Activated CD4-positive, alpha-beta T cell treated with anti-CD3 and anti-CD28 coated beads for 36 hours (primary cell): ENCODE measurements at places on chromosomes 6 and 20.
A peak's percentile ranks its signal among the peaks of the same experiment; 100 is the strongest.

DNA sequence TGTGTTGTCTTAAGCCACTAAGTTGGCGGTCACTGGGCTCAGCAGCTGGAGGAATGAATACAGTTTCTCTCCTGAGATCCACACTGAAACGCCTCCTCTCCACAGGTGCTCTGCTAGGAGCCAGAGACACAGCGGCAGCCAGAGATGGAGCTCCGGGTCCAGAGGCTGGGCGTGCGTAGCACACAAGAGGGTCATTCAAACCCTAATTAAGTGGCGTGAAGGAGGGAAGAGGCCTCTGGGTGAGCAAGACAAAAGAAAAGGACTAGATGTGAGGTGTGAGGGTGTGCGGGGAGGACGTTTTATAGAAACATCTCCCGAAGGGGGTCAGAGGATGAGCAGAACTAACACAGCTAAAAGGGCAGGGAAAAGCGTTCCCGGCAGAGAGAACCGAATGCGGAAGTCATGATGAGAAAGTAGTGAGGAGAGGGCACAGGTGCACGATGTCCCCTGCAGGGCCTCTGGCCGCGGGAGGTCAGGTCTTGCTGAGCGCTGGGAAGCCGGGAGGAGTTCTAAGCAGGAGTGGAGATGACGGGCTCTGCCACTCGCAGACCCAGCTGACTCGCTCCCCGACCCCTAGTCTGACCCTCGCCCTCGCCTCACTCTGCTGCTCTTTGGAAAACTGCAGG, 54.4 kb downstream of the BMP7 start:
- DNase-seq: no peak

DNA sequence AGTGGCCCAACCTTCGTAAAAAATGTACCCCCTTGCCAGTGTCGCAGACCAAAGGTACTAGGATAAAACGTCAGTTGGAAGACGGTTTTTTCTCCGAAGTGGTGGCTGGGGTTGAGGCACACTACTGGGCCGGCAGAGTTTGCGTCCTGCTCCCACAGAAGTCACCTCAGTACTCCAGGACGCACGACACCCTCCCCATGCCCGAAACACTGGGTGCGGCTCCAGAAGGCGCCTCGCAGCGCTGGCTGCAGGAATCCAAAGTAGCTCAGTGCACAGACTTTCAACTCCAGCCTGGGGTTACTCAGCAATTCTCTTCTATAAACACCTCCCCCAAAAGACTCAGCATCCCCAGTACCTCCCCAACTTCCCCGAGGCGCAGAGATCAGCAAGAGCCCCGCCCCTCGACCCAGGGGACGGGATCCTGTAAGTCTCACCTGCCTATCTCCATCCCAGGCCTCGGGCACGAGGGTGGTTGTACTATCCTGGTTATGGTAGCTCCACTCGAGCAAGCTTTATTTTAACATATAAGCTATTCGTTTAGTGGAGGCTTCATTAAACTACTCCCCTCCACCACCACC, 88.2 kb downstream of the ZFP64 start:
- DNase-seq: peak; percentile 32

GRCh38 chr20:32072168-32072750, 20.2 kb downstream of the HCK start:
- no peak for DNase-seq

DNA sequence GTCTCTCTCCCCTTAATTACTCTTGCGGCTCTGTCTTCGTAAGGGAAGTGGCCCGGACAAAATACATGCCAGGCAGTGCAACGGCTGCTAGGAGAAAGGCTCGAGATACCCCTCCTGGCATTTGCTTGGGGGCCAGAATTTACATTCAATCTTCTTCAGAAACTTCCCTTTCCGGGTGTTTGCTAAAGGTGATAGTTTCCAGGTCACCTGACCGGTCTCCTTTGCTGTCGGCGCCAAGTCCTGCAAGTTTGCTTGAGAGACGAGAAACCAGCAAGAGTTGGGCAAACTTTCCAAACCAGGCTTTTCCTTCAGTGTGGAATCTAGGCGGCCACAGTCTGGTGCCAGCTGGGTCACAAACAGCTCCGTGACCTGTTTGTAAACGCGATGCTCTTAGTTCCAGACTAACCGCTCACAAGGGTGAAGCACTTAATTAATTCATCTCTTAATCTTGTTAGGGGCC, 563 bp upstream of the SRSF3 start:
- peak; percentile 68 for DNase-seq

DNA sequence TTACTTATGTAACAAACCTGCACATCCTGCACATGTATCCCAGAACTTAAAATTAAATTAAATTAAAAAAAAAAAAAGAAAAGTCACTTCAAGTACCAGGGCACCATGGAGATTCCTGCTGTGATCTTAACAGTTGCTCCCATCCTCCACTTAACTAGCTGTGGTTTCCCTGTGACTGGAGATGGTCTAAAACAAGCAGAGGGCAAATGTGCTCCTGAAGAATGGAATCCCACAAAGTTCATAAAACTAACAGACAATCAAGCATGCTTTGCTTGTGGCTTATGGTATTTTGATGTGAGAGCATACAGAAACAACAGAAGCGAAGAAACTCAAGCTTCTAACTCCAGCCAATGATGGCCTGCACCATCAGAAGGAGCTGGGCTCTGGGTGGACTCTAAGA, 153.6 kb upstream of the KCNK16 start:
- DNase-seq: no peak

DNA sequence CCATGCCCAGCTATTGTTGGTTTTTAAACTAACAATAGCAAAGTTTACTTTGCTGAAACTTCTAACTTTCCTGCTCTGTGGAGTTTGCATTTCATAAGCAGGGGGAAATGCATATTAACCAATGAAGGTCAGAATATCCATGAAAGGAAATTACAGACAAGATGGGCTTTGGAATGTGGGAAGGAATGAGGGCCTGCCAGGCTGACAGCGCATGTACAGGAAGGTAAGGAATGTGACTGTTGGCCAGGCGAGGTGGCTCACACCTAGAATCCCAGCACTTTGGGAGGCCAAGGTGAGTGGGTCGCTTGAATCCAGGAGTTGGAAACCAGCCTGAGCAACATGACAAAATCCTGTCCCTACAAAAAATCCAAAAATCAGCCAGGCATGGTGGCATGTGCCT, 49.6 kb downstream of the CDK5RAP1 start:
- no peak for DNase-seq

- DNase-seq: peak; percentile 59
These were observed 21.4 kb upstream of the TRAM2 start for GRCh38 chr6:52598123-52598823.

DNA sequence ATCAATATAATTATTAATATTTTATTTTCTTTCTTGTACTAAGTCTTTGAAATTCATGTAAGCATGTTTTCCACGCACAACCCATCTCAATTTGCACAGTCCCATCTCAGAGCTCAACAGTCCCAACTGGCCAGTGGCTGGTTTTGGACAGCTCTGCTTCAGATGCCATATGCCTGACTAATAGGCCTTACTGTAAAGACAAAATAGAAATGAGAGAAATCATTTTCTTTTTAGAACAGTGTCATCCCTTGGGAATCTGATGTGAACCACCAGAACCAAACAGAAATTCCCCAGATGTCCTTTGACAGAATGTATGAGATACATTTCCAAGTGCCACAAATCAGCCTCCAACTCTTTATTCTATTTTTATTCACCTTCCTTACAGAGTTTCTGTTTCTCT, 338.9 kb downstream of the ESR1 start:
- no peak for DNase-seq

- no peak for DNase-seq
These were observed 40.5 kb upstream of the GATA5 start for GRCh38 chr20:62516338-62516737.

GRCh38 chr6:22807261-22807660, 237.9 kb downstream of the HDGFL1 start:
- no peak for DNase-seq

DNA sequence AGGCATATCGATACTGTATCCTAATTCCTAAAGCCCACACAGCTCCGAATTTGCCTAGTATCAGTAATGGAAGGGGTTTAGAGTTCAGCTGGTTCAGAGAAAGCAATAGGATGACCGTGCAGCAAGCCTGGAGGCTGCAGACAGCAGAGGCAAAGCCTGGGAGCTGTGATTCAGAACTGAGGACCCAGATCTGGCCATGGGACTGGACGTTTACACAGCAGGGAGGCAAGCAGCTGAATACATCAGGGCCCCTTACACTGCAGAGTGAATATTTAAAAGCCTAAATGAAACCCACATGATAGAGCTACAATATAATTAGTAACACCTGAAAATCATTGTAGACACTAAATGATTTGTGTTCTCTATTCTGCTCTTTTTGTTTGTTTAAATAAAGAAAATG, 38.0 kb downstream of the ELOVL2 start:
- DNase-seq: no peak

DNA sequence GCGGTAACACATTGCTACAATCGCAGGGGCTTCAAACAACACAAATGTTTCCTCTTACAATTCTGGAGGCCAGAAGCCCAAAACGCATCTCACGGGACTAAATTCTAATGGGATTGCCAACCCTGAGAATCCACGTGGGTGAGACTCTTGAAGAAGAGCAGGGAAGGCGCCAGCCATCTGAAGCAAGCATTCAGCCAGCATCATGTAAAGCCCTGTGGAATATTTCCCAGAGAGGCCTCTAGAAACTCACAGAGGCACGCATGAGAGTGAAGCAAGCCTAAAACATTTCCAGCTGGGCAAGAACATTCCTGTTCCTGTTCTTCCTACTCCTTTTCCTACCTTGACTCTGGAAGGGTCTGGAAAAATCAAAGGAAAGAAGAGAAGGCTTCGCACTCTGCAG, 19.6 kb upstream of the FNDC1 start:
- no peak for DNase-seq

DNA sequence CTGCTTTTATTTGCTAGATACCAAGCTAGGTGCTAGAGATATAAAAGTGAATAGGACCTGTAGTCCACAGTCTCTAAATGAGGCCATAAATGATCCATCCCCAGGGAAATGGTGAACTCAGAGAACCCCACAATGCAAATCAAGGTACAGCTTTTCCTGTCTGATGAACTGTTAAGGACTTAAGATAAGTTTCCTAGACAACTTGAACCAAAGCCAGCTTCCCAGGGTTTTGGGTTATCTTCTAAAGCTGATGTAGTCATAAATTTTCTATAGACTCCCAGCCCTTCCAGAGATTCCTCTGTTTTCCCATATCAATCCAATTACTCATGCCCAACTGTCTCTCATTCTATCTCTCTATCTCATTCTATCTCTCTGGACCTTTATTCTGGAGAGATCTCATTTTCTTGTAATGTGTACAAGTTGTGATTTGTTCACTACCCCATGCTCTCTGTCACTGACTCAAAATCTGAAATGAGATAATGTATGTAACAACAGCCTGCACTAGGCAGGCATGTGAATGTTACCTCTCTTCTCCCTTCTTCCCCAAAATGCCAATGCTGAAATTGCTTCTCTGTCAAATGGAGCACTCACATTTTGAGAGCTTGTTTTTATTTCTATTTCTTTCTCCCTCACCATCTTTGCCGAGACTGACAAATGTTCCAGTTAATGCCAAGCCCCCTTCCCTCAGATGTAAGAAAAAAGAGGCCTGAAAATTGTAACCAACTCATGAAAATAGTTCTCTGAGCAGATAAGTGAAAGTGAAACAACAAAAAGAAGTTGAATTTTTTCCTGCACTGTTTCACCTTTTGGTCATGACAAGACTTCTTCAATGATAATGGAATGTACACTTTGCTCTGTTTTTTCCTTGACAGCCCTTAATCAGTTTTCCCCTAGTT, 279.9 kb downstream of the SLC35F1 start:
- no peak for DNase-seq

DNA sequence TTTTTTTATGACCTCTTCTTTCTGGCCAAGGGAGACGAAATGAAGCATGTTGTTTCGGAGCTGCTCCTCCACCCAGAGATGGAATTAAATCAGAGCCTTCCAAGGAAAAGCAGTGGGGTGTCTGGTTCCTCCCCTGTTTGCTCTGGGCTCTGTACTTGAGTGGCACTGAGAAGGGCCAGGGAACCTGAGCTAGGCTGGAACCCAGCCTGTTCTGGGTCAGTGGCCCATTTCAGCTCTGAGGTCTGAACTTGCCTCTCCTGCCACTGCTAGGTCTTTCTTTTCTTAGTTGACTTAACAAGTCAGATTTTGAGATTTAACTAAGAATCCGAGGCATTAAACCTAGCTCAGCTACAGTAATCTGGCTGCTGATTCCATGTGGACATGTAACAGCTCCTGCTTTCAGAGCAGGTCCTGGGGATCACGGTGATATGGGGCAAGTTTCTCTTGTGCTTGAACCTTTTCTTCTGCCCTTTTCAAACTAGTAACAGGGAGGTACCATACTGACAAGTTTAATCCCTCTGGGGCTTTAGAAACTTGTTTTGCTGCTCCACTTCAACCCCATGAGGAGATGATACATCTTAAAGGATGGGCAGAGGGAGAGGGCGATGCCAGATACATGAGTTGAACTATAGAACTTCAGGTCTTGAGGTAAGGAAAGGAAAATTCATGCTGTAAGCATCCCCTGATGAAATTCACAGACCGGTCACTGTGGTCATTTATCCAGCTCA, 101.1 kb downstream of the SLC24A3 start:
- DNase-seq: no peak

GRCh38 chr6:134707342-134708031, 242.4 kb downstream of the ALDH8A1 start:
- no peak for DNase-seq

DNA sequence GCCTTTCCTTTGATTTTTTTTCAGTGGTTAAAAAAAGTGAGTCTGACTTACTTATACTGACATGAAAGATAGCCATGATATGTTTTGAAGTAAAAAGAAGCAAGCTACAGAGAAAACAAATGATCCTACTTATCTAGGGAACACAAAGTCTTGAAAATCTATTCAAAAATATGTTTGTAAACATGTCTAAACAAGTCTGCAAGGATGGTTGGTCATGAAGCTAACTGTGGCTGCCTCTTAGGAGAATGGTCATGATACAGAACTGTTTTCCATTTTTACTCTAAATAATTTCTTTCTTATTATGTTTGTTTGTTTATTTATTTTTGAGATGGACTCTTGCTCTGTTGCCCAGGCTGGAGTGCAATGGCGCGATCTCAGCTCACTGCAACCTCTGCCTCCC, 21.5 kb downstream of the FERMT1 start:
- DNase-seq: no peak

DNA sequence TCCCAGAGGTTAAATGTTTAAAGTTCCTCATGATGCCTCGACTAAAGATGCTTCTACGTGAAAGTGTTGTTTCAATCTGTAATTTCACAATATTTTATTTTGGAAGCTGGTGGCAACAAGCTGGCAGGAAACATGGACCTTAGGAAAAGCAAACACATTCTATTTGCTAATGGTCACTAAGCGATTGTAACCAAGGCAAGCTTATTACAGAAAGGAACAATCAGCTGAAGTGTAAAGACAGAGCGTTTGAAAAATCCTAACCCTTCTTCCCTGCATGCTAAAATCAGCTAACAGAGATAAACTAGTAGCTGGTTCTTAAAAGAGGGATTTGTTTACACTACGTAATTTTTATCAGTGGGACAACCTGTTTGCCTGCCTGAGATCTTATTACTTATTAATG, 50.0 kb downstream of the IL20RA start:
- DNase-seq: no peak

DNA sequence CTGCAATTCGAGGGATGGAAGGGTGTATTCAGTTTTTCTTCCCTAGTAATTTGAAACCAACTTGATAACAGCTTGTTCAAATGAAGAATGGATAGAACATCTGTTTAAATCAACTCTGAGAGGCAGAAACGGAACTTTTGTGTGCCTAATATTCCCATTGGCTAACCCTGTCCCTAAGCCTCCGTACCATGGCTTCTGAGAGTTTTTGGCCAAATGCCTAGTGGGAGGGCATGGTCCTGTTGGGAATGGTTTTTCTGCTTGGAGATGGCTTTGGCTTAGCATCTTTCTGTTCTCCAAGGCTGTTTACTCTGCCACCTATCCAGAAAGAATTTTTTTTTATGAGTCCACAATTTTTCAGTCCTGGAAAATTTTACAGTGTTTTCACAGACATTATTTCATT, 126.7 kb upstream of the MLIP start:
- no peak for DNase-seq

GRCh38 chr6:5761370-5761769, 245.4 kb downstream of the NRN1 start:
- no peak for DNase-seq
